Caudate nucleus (tissue), 63 donors: ENCODE measurements at places on chromosomes 7 and 10.

DNA sequence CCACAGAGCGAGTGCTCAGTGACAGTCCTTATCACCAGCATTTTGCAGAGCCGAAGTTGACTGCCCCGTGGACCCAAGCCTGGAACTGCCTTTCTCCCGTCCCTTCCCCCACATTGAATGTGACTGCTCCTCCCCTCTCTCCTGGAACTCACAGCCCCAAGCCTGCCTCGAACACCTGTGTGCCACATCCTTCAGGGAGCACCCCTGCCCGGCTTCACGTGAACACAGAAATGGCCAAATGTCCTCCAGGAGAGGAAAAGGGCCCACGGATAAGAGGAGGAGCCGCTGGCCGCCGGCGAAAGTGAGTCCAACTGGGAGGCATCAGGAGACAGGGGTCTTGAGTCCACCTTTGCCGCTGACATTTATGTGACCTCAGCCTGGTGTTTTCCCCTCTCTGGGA, 16.2 kb downstream of the STX1A start:
- no peak for DNase-seq

DNA sequence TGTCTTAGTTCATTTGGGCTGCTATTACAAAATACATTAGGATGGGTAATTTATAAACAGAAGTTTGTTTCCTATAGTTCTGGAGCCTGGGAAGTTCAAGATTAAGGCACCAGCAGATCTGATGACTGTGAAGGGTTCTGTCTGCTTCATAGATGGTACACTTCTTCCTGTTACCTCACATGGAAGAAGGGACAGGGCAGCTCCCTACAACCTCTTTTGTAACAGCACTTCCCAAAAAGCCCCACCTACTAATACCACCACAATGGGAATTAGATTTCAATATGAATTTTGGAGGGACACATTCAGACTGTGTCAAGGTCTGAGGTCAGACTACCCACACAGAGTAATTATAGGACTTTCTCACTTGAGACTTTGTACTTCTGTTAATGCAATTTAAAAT, 260.3 kb downstream of the ARHGAP12 start:
- no peak for DNase-seq

- DNase-seq, result peak; percentile 17
These were observed 678 bp downstream of the SH2B2 start for GRCh38 chr7:102287111-102287980.

GRCh38 chr10:131195116-131195515, 116.4 kb downstream of the TCERG1L start:
- DNase-seq, result no peak

GRCh38 chr10:14531974-14532373, 201.2 kb upstream of the FRMD4A start:
- no peak for DNase-seq

DNA sequence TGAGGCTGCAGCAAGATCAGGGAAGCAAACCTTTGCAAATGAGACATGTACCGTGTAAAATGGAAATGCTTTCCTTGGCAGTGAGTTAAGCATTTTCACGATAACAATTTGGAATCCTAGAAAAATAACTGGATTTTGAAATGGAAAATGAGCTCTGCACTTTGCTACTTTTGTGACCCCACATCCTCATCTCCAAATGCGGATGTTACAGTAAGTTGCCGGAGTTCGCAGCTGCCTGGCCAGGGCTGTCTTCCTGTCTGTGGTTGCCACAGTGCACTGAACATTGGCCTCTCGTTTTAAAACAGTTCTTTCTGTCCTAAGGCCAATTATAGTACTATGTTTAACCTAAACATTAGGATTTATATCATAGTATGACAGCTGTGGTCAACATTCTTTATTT, 136.2 kb upstream of the FZD8 start:
- no peak for DNase-seq

DNA sequence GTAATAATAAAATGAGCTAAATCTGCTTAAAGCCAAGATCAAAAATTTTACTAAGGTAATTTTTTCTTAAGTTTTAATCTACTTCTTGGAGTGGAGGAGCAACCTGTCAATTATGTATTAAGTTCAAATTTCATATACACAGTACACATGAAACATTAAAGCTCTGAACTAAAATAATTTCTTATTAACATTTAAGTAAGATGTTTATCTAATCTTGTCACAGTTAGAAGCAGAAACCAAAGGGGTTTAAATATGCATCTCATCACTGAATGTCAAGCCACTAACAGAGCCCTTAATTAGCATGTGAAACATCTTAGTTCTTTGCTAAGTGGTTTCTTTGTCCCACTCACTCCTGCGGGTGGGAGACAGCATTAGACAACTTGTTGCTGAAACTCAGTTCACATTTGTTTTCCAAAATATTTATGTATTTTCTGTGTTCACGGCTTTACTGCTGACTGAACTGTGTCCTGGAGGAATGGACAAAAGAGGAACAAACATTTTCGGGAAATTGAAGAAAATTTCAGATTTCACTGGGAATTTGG, 130.9 kb upstream of the MBL2 start:
- DNase-seq, result no peak

GRCh38 chr7:134936893-134937510, 49.3 kb upstream of the AGBL3 start:
- no peak for DNase-seq

GRCh38 chr7:128763541-128763940, 12.1 kb downstream of the OPN1SW start:
- no peak for DNase-seq

DNA sequence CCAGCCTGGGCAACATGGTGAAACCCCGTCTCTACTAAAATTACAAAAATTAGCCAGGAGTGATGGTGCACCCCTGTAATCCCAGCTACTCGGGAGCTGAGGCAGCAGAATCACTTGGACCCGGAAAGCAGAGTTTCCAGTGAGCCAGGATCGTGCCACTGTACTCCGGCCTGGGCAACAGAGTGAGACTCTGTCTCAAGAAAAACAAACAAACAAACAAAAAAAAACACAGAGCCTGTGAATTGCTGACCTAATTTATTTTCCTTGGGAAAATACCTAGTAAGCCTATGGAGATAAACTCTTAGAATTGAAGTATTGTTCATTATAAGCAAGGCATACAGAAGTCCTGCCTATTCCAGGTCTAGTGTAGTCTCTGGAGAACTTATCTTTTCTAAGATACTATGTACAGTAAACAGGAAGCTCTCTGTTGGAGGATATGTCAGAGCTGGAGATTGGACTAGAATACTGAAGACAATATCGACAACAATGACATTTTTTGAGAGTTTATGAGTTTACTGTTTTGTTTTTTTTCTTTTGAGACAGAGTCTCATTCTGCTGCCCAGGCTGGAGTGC, 14.9 kb downstream of the GTF2I start:
- no peak for DNase-seq

GRCh38 chr10:120514035-120514620, 57.1 kb downstream of the PLPP4 start:
- no peak for DNase-seq

DNA sequence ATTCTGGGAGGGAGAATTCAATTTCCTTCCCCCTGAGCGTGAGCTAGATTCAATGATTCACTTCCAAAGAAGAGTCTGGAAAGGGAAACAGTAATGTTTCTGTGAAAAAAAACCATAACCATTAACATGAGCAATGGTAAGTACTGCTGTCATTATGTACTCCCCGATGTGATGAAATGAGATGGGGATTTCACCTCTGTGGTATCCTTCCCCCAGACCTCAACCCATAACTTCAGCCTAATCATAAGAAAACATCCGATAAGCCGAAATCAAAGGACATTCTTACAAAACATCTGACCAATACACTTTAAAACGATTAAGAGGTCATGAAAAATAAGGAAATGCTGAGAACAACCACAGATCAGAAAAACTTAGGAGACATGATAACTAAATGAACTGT, 27.2 kb downstream of the EZH2 start:
- no peak for DNase-seq

DNA sequence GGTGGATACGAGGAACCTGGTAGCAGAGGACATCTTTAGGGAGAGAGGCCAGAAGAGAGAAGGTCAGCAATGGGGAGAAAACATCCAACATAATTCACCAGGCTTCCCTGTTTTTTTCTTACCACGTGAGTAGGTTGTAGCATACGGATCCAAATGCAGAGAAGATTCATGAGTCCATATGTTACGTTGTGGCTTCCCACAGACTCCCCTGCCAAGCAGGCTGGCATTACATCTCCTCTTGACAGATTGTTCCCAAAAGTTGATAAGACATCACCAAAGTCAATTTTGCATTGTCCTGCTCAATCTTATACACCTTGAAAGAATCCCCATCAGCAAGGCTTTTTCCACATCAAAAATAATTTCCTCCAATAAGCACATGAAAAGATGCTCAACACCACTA, 39.7 kb downstream of the DRGX start:
- no peak for DNase-seq

DNA sequence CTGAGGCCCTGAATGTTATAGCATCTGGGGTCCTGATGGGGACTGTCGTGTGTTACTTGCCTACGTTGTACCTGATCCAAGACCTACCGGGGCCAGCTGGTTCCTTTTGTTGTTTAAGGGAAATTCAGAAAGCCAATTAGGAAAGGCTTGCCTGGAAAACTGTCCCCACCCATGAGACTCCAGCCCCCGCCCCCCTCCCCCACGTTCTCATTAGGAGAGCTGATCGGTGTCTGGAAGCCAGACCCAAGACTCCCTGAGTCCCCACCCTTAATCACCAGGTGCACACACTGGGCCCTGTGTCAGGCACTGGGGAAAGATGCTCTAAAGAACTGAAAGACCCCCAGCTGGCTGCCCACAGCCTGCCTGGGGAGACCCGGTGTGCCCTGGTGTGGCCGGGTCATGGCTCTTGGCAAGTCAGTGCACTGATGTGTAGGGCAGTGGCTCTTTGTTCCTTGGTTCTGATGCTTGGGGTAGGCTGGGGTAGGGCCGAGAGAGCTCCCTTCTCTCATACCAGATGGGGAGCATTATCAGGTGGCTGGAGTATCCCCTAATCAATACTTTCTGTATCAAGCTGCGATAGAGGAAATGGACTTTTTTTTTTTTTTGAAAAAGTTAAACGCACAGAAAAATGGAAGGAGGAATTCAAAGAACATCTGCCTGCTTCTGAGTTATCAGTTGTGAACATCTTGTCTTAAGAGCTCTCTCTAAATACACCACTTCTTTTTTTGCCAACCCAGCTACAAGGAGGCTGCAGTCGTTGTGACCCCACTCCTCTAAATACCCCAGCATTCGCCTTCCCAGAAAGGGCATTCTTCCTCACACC, 16.9 kb downstream of the TSPAN15 start:
- DNase-seq, result no peak

- no peak for DNase-seq
These were observed 43.3 kb downstream of the POLR1F start for GRCh38 chr7:19665399-19666008.

DNA sequence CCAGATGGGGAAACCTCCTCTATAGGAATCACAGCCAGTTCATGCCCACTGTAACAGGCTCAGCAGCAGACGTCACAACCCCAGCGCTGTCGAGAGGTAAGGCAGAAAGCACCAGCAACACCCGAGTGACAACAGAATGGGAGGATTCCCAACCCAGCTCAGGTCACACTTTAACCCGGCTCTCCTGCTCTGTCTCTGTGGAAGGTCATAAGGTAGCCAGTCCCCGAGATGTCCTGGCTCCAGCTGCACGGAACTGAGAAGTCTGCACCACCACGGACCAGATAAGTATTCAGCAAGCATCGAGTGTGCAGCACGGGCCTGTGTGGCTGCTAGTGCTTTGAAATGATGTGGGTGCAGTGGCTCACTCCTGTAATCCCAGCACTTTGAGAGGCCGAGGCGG, 236.7 kb upstream of the TCERG1L start:
- no peak for DNase-seq

DNA sequence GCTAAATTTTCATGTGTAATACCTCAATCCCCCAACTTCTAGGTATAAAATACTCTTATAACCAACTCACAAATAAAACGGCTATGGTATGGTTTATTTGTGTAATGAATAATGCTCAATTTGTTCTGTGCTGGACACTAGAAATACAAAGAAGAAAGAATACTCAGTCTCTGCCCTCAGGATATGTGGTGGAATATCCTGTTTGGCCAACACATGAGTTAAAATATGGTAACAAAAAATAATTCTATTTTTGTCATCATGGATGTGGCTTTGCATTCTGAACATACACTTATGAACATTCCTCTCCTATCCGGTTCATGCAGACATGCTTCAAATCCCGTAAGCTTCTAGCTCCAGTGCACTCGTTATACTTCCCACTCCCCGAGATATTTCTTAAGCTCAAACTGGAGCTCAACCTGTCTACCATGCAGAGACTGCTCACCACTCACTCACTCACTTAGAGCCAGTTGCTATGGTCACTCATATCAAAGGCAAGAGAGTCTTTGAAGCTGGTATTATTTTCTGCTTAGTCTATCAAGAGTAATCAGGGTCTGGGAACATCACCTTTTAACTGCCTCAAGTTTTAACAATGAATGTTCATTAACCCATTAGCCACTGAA, 53.8 kb upstream of the SLC16A12 start:
- no peak for DNase-seq

DNA sequence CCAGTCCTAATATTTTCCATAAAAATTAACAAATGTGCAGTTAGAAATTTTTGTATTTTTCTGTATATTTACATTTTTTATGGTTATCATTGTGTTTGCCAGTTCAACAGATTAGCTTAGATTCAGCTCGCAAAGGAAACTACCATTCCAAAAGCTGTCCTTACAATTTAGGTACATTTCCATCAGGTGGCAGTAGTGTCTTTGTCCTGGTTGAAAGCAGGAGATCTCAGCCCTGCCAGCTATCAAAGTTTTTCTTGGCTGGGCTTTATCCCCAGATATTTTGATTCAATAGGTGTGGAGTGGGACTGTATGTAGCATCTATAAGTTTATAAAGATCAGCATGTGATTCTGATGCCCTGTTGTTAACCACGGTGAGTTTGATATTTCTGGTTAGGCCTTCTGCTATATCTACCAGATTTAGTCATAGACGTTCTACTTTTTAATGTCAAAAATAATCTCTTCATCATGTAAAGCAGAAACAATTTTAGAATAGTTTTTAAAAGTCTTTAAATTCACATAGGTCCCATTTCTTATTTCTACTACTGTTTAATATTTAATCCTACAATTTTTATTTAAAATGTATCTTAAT, 15.5 kb upstream of the ICA1 start:
- DNase-seq, result no peak

DNA sequence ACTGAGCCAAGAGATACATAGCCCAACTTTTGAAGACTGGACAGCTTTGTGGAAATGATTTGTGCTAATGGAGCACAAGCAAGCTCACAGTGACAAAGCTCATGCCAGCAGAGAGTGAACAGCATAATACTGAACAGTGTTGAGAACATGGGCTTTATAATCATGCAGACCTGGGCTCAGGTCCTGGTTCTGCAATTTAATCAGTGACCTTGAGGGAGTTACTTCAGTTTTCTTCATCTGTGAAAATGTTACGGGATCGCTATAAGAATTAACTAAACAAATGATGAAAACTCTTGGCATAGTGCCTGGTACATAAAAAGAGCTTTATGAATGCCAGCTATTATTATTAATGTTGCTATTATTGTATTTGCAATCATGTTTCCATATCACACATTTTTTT, 690.5 kb upstream of the LRRN3 start:
- no peak for DNase-seq
